ENCODE measurements at places on chromosomes 5 and 9. TPM values are rescaled to one million over a fixed set of nuclear protein-coding genes. Genes with fewer than 3 reads are reported as not detected.

The FOXD4L3 gene
- 0.20 TPM for total RNA-seq

The LURAP1L gene
- not detected for total RNA-seq

The KCNV2 gene
- not detected for total RNA-seq

DNA sequence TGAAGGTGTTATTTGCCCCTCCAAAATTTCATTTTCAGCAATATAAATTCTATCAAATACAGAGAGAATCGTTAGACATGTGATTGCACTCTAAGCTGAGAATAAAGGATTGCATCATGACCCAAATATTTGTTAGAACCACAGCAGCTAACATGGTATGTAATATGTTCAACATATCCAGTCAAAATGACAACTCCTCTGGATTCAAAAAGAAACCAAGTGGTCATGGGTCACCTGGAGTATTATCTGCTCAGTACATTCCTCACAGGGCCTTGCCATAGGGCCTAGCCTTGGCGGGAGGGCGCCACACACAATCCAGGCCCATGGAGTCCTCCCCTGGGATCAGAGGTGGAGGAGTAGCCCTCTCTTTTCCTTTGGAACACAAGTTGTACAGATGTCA is 179.2 kb downstream of the HSD17B3 start:
- DNase-seq: no peak
- no peak overlapping the region for H3K4me3 ChIP-seq
- no peak overlapping the region for H3K27ac ChIP-seq

The SEC61B gene
- total RNA-seq: 104 TPM

The IL4 gene
- total RNA-seq: not detected

DNA sequence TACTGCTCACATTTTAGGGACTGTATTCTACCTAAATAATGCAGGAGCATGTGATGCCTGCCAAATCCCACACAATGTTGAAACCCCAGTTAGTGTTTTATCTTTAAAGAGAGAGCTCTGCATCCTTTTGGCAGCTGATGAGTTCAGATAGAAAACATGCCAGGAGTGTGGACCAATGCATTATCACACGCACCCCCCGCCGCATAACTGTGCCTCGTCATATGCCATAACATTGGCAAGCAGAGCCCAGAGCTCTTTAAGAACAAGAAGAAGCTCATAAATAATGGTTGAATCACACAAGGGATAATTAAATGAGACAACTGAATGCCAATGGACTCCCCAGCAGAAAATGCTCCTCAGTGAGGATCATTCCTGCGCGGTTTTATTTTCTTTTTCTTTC is 52.8 kb upstream of the RORB start:
- H3K4me1 ChIP-seq: no peaks in the 10 kb centered on the region
- H3K36me3 ChIP-seq: no peaks in the 10 kb centered on the region
- DNase-seq: no peak
- H3K27me3 ChIP-seq: no peaks in the 10 kb centered on the region
- H3K4me3 ChIP-seq: no peak overlapping the region

DNA sequence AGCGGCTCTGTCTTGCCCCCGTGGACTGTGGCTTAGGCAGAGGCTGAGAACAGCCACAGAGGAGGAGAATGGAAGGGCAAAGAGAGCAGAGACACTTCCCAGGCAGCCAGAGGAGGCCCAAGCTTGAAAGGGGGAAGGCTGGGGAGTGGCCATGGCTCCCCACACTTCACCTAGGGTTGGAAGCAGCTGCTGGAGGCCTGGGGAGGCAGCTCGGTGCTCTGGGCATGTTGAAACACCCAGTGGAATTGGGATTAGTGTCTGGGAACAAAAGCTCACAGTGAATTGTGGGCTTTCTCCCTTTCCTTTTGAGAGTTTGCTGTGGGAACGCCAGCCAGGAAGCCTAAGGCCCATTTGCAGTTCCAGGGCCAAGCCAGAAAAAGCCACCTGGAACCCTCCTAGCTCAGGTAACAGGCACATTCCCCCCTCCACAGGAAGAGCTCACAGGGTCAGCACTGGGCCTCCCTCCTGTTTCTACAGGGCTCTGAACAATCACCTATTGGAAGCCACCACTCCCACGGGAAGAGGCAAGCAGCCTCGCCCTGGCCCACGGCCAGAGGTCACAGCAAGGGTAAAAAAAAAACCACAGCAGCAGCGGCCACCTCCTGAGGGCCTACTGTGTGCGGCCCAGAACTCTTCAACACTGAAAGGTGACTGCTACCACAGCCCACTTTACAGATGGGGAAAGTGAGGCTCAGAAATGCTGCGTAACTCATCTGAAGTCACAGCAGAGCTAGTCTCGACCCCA is 20.2 kb downstream of the EEIG1 start:
- H3K27me3 ChIP-seq: no peaks in the 10 kb centered on the region
- H3K36me3 ChIP-seq: peaks cover 81% of the 10 kb centered on the region
- no peak overlapping the region for H3K4me3 ChIP-seq
- H3K27ac ChIP-seq: peak overlapping the region; percentile 81

All from activated CD4-positive, alpha-beta T cell treated with anti-CD3 and anti-CD28 coated beads, Interleukin-2, amount 10 ng/mL, durations not matched to agents 7 days and 5 days (primary cell).